ENCODE measurements at places on chromosomes 12 and 14.

DNA sequence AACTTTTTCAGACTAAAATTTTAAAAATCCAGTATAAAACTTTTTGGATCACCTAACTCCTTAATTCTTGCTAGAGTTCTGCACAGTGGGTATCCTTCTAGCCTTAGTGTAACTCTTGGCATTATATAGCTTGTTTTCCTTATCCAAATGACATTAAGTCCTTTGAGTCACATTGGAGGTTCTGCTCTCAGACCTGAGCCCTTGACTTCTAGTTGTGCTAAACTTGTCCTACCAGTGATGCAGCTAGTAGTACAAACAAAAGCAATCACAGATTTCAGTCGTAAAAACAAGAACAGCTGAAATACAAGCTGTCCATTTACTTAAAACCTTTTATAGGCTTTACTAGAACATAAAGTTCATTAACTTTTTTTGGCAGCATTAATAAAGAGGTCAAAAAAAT is 10.5 kb downstream of the ZBTB1 start:
- no peak for DNase-seq

- peak; percentile 16 for DNase-seq
These were observed 17.4 kb upstream of the B4GALNT3 start for GRCh38 chr12:442235-442884.

DNA sequence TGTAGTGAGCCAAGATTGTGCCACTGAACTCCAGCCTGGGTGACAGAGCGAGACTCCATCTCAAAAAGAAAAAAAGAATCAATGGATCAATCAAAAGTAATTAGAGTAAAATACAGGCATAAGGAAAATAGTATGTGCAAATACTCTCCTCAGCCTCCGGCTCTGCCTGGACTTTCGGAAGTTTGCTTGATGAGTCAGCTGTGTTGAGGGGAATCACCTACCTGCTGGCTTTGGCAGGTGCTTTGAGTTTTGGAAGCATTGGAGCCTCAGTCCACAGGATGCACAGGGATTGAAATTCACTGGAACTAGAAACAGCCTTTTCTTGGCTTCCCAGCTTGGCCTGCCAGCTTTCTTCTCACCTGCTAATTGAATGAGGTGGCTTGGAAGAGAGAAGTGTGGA is 268.2 kb downstream of the PCNX1 start:
- no peak for DNase-seq

GRCh38 chr12:76679778-76680177 is 84.1 kb upstream of the ZDHHC17 start:
- no peak for DNase-seq

DNA sequence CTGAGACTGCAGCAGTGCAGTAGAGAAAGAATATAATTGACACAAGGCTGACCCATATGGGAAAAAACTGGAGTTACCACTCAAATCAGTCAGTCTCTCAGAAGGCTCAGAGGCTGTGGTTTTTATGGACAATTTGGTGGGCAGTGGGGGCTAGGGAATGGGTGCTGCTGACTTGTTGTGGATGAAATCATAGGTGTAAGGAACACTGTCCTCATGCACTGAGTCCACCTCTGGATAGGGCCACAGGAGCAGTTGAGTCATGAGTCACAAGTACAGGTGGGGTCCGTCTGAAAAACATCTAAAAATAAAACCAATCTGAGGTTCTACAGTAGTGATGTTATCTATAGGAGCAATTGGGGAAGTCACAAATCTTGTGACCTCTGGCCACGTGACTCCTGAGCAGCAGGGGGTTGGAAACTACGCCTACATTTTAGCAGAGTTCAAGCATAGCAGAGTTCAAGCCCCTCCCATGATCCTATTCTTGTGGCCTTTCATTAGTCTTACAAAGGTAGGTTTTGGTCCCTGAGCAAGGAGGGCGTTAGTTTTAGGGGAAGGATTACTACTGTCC is 18.1 kb upstream of the SGPP1 start:
- DNase-seq = no peak

DNA sequence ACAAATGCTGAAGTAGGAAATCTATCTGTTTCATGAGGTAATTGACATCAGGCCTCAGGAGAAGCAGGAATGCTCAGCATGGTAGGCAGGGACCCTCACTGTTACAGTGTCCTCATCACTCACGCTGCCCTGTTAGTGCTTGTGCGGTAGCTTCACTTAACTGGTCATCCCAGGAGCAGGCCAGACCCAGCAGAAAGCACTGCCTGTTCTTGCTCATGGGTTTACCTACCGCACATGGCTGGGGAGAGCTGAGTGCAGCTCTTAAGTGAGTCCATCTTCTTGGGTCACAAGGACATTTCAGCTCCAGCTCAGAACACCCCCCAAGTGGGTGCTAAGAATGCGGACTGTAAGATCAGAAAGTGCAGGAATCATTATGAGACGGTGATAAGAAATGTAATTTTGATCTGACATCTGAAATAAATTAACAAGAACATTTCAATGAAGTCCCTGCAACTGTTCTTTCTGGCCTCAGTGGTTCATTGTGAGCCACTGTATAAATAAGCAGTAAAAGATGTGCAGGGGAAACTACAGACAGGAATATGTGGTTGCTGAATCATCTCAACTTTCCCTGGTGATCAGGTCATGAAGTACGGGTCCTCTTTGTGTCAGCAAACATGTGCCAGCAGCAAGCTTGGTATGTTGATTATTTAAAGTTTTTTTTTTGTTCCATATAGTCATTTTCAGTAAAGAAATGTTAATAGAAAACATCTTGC is 757.7 kb upstream of the TMEM132C start:
- DNase-seq = no peak

Data from dermis microvascular lymphatic vessel endothelial cell (primary cell).